Stimulated activated naive CD8-positive, alpha-beta T cell treated with anti-CD3 and anti-CD28 coated beads, Interleukin-15, amount 100 ng/mL, for 72 hours (primary cell): ENCODE measurements at places on chromosomes 11 and 22.

DNA sequence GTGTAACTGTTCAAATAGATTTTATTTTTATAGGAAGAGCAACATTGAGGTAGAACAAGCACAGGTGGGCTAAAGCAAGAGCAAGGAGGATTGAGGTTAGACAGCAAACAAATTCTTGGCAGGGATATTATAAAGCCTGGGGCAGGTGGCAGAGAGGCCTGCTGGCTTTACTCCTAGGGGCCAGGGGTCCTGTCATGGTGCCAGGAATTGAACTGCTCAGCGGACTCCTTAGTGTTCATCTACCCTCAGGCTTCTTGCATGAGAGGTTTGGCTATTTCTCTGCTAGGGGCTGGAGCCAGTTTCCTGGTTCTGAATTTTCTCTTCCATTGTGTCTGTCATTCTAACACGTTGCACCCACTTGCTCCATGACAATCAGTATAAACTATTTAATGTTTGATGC is 217.2 kb upstream of the NCAM1 start:
- no peak for DNase-seq

GRCh38 chr22:38942702-38943101 is 14.7 kb upstream of the APOBEC3A start:
- DNase-seq = no peak

- DNase-seq = no peak
These were observed 89.0 kb downstream of the MUC15 start for GRCh38 chr11:26483108-26483507.

DNA sequence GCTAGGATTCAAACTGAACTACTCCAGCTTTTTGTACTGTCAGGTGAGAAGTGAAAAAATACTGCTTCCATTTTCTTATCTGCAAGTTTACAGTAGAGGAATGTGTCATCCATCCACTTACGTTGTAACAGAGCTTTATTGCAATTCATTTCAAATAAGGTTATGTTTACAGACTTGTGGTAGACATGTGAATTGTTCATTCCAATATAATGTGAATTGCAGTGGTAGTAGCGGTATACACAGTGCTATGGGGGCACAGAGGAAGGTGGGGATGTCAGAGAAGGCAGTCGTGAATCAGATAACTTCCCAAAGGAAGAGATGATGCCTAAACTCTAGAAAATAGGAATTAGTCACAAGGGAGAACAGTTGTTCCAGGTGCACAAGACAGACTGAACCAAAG is 42.5 kb downstream of the CEP57 start:
- DNase-seq = no peak

GRCh38 chr22:28829358-28830181 is 29.2 kb upstream of the XBP1 start:
- peak; percentile 72 for DNase-seq

- DNase-seq = no peak
These were observed 9.3 kb downstream of the ARHGEF17 start for GRCh38 chr11:73317373-73317772.

GRCh38 chr11:19557720-19558140 is 154.9 kb upstream of the NAV2 start:
- peak; percentile 62 for DNase-seq

GRCh38 chr11:19905280-19905853 is 192.7 kb downstream of the NAV2 start:
- no peak for DNase-seq

DNA sequence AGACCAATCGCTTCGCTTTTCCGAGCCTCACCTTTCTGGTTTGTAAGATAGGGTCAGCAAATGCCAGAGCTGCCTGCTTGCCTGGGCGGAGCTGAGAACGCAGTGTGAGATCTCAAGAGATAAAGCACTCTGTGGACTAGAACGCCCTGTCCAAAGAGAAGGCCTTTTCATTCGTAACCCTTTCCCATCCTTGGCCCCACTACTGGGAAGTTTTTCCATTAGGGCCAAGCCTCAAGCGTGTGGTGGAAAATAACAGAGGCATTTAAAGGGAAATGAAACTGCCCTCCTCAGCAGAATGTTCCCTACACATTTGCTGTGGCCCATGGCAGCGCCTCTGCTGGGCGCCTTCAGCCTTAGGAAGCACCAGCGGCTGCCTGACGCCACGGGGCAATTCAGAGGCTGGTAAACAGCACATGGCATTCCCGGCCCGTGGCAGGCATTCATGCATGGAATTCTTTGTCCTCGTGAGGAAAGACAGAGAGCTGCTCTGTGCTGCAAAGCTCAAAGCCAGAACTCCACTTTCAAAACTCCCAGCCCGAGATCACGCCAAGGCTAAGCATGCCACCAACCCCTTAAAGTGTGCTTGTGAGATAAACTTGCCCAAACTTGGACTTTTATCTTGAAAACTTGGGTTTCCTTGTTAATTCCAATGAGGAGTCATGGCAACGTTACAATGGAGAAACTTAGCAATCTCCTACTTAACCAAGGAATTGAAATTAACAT is 38.1 kb downstream of the AHNAK start:
- no peak for DNase-seq

DNA sequence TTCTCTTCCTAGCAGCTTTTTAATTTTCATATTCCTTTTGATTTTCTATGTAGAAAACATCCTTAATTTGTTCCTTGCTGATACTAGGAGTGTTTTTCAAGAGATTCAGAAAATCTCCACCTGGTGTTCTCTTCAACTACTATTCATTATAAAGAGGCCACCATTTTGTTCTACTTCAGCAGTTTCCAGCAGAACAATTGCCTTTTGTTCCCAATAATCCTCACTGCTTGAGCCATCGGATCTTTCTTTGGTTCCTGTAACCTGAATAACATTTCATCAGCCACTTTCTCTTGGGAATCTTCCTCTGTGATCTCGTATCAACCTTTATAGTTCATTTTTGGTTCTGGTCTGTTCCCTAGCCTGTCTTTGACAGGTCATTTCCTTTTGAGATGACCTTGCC is 1.8 kb upstream of the OR10A5 start:
- no peak for DNase-seq

GRCh38 chr11:48051217-48051830 is 71.0 kb downstream of the PTPRJ start:
- no peak for DNase-seq

GRCh38 chr11:57732661-57733060 is 8.6 kb upstream of the SELENOH start:
- no peak for DNase-seq

GRCh38 chr22:19719050-19719482 is 4.3 kb upstream of the GP1BB start:
- DNase-seq = no peak

GRCh38 chr11:93529707-93530467 is 13.3 kb downstream of the SMCO4 start:
- DNase-seq = no peak

DNA sequence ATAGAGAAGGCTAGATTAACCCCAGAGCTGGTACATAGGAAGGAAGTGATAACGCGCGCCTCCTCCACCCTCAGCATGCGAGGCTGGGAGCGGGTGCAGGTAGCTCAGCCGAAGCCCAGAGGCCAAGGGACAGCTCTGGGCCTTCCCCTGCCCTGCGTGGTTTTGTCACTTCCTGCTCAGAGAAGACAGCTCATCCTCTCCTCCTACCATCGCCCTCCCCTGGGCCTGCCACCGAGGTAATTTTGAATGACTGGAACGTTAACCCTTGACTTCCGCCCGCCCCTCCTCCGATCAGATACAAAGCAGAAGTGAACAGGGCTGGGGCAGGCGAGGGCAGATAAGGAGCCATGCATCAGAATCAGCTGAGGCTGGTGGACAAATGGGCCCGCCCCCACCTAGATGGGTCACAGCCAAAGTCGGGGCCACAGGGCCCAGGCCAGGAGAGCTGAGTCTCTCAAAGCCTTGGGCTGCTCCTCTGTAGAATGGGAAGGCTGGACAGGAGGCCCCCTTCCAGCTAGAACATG is 1.6 kb downstream of the RAC2 start:
- peak; percentile 95 for DNase-seq

- no peak for DNase-seq
These were observed 8.0 kb upstream of the SLC43A3 start for GRCh38 chr11:57434640-57435546.

DNA sequence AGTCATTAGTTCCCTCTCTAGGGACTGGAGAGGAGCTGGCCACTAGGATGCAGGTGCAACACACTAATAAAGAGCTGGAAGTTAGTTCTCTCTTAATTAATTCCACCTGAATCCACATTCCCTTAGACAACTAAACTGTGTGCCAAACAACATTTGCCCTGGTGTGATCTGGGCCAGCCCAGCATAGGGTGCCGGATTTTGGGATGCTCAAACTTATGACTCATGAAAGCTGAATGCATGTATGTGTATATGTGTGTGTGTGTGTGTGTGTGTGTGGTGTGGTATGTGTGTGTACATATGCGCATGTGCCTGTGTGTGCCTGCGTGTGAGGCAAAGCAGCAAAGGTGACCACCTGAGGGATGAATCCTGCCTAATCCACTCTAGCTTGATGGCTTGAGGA is 110.7 kb downstream of the EHF start:
- no peak for DNase-seq

DNA sequence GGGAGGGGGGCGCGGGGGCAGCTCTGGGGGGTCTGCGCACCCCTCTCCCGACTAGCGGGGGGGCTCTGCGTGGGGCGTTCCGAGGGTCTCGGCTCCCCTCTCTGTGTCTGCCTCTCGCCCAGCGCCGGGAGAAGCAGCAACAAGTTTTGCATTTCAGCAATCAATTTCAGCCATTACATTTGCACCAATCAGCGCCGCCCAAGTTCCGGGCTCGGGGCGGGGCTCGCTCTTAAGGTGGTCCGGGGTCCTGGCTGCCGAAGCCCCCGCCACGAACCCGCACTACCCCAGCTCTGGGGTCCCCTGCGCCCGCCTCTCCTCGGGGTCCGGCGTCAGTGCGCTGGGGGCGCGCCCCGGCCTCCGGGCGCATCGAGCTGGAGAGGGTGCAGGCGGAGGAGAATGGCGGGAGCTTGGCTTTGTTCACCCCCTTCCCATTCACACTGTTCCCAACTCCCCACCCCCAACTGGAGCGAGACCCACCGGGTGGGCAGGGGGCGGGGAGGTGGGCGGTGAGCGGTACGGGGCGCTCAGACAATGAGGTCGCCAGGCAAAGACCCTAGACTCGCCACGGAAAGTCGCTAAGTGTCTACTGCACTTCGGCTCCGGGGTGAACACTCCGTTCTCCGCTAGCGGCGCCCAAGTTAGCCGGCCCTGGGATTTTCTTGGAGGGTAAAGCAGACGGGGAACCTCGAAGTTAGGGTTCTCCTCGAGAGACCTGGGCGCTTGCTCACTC is at the start of gene MN1:
Gene MN1 (minus strand): TSS at position 141 of the 730 bp plus-strand sequence. CDS start 1,213 bp downstream, outside the sequence.
- DNase-seq = peak; percentile 37

DNA sequence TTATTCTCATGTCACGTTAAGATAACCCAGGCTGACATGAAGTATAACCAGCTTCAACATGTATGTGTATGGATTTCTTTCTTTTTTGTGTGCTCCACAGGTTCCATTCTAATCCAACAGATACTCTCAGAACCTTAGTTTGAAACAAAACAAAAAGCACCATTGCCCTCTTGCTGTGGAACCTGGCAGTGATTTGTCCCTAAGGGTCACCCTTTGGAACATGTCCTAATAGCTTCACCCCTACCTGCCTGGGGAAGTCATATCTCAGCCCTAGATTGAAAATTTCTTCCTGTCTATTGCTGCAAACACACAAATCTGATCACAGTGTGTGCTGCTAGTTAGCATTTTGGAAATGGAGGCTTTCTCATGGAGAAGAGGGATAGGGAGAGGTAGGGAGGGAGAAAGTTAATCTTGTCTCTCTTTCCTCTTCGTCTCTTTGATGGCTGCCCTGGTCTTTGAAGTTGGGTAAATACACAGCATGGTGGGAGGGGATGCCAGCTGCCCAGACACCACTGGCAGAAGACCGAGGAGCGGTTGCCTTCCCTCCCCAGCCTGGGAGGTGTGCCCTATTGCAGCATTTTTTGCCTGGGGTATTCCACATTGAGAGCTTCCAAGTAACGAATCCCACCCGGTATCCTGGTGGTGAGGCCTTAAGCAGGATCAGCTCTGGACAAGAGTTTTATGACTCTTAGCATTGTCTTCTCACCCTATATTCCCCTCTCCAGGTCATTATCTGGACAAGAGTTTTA is 11.6 kb upstream of the CADM1 start:
- no peak for DNase-seq

DNA sequence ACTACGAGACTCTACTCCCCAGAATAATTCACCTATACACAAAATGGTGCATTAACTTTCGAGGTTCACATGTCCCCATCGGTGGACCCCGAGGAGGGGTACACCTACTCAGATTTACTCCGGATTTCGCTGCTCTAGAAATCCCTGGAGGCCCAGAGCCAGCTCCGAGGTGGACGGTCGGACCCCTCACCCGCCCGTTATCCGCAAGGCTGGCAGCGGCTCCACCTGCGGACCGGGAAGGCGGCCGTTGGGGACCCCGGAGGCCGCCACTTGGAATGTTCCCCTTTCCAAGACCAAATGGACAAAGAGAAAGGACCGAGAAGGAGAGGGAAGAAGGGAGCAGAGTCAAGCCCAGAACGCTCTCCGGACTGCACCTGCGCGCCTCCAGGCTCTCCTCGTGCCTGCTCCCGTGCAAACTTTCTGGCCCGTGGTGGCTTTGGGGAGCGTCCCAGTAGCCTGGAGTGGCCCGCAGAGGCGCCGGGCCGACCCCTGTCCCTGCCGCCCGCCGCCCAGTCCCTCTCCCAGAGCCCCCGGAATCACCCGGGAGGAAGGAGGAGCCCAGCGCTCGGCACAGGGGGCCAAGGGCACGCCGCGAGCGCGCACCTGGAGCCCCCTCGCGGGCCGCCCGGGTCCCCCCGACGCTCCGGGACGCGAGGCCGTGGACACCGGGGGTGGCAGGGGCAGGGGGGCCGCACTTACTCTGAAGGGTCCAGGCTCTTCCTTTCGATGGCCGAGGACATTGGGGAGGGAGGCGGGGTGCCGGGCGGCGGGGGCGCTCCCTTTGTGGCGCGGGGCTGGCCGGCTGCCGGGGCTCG is 23.0 kb downstream of the LMO2 start:
- no peak for DNase-seq

DNA sequence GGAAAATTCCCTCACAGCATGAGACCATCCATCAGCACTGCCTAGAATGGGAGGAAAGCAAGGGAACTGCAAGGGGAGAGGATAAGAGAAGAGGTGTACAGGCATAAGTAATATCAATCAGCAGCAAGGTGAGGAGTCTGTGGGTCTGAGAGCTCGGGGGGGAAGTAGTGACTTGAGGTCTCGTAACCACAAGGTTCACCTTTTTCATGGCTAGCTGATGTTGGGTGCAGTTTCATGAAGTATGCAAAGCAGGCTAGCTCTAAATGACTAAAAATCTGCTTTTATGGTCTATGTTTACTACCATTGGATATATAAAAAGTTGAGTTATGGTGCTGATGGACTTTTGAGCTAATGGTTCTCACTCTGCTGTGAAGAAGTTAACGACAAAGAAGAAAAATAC is 35.8 kb downstream of the OR4C6 start:
- no peak for DNase-seq

DNA sequence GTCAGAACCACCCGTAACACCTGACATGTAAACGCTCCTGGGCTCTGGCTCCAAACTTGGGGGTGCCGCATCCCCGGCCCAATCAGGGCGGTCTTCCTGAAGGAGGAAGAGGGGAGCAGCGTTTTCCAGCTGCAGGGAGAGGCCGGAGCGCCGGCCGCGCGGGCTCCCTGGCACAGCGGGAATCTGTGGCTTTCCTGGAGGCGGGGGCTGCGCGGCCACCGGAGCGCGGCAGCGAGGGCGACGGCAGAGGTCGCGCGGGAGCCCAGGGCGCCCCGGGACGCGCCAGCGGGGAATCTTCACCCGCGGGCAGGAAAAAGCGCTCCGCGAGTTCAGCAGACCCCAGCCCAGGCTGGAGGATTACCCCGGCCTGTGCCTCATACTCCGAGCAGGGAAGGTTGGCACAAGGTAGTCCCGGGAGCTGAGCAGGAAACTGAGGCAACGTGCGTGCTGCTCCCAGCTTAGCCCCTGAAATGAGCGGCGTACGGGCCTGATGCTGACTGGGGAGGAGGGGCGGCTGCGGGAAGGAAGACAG is 600 bp upstream of the ESAM start:
- DNase-seq = no peak

- no peak for DNase-seq
These were observed 30.1 kb downstream of the IGHMBP2 start for GRCh38 chr11:68933605-68934320.
